Cardiac ventricle fibroblast (primary cell): ENCODE measurements at places on chromosomes 2 and 18. TPM values are rescaled to one million over a fixed set of nuclear protein-coding genes. Genes with fewer than 3 reads are reported as not detected.

Gene ITPRID2
- total RNA-seq, result 29.9 and 31.9 TPM in 2 replicates

Gene TMEM169
- total RNA-seq, result 0.10 TPM in 1 of 2 replicates, not detected in the other

Gene PSMA8
- total RNA-seq, result not detected in 2 replicates

Gene TCF23
- 0.10 and 0.44 TPM in 2 replicates for total RNA-seq

Gene CRYGA
- total RNA-seq, result not detected in 2 replicates
